ENCODE measurements at places on chromosomes 6 and 20. TPM values are rescaled to one million over a fixed set of nuclear protein-coding genes. Genes with fewer than 3 reads are reported as not detected.

The ZNF292 gene
- 81.8 TPM for total RNA-seq

The SIM1 gene
- total RNA-seq: not detected

DNA sequence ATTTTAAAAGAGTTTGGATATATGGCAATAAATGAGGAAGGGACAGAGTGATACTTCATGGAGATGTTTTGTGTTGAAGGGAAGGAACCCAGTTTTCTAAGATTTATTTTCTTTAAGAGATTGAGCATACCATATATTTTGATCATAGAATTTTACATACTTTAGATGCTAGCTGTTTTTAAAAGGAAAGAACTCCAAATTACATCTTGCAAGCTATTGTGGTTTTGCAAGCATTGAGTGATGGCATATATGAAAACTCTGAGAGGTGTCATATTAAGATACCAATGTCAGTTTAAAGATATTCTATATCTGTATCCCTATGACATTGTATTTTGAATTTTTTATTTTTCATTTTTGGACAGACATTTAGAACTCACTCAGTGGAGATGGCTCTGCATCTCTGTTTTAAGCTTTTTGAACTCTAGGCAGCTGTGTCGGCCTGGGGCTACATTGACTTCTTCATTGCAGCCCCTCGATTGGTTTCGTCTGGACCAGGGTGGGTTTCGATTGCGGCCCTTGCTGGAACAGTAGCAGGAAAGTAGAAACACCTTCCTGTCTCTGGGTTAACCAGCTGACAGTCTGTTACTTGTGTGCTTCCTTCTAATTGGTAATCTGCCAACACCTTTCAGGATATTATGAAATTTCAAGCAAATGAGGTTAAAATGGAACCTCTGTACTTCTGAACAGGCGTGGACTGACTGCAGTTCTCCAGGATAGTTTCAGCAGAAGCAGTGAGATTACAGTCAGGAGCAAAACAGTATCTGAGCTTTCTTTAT lies 14.0 kb downstream of the IGF2R start:
- DNase-seq: no peak

GRCh38 chr6:163352011-163352685 lies 62.4 kb upstream of the QKI start:
- no peak for DNase-seq

GRCh38 chr20:4453359-4453758 lies 268.4 kb upstream of the PRND start:
- no peak for DNase-seq
